ENCODE measurements at places on chromosomes 16 and 17.

DNA sequence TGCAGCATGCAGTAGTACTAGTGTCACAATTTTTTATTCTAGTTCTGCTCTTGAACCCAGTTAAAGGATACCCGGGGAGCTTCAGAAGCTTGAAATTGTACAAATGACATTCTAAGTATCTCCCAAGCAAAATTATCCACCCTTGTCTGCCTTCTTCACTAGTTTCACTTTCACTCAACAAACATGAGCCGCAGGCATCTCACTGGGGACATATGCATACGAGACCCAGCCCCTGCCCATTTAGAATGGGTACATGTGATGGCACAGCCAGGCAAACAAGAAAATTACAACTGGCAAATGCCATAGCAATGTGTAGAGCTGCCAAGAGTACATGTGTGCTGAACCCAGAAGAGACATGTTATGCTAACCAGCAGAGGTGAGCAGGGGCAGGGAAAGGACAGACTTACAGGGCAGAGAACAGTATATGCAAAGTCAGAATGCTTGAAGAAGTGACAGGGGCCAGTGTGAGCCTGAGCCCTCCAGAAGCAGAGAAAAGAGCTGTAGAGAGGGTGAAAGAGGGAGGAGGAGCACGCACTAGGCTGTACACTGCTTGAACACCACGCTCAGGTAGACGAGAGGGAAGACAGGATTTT lies 8.3 kb downstream of the GINS2 start:
- DNase-seq, result no peak

- DNase-seq, result no peak
Observed at GRCh38 chr17:8960325-8961140, 5.0 kb downstream of the PIK3R5 start.

GRCh38 chr16:72884573-72884972 lies 163.4 kb downstream of the ZFHX3 start:
- DNase-seq, result no peak

GRCh38 chr16:17244872-17245551 lies 225.7 kb downstream of the XYLT1 start:
- DNase-seq, result no peak

DNA sequence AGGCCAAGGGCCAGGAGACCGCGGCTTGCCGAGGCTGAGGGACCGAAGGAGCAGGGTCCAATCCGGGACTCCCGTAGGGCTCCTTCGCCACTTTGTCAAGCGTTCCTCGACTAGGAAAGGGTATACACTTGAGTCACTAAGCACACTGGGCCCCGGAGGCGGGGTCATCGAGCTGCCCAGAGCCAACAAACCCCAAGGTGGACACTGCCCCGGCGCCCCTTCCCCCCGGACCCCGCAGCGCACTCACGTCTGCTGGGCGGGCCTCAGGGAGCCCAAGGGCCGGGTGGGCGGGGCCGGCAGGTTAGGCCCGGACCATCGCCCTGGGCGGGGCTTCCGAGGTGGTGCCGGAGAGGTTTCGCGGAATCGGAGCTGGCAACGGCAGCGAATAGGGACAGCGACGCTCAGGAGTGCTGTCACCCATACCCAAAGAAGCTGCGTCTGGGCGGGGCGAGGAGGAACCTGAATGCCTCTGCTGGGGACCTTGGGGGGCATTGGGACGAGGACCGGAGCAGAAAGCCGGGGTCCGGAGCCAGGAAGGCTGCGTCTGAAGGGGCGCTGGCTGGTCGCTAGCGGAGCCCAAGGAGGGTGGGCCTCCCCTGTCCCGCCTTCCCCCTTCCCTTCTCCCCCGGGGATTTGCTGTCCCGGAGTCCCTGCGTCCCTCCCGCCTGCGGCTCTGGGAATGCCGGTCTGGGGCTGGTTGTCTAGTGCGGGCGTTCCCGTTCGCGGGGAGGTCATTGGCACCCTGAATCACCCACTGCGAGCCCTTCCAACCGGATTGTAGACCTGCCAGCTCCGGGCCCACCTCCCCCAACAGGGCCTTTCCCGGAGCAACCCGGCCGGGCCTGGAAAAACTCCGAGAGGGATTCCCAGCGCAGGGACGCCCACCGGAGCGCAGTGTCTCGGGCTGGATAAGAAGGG lies 118.2 kb upstream of the SMURF2 start:
- peak; percentile 92 for DNase-seq

- no peak for DNase-seq
Observed at GRCh38 chr16:75836347-75837010, 110.2 kb upstream of the CPHXL start.

- no peak for DNase-seq
Observed at GRCh38 chr16:16189842-16190241, 33.5 kb downstream of the ABCC6 start.

GRCh38 chr17:21100636-21101035 lies 26.1 kb upstream of the DHRS7B start:
- DNase-seq, result no peak

DNA sequence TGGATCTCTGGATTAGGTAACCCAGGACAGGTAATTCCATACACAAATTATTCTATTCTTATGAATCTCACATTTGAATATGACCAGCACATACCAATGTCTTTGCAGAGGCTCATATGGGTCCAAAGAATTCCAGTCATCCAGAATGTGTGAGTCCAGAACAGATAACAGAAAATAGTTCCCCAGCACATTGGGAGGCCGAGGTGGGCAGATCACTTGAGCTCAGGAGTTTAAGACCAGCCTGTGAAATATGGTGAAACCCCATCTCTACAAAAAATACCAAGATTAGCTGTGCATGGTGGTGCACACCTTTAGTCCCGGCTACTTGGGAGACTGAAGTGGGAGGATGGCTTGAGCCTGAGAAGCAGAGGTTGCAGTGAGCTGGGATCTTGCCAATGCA lies 26.9 kb downstream of the HYDIN start:
- no peak for DNase-seq

Measured in mucosa of descending colon (tissue), 3 donors.